Renal cortical epithelial cell (primary cell): ENCODE measurements at places on chromosomes 11 and 22.

DNA sequence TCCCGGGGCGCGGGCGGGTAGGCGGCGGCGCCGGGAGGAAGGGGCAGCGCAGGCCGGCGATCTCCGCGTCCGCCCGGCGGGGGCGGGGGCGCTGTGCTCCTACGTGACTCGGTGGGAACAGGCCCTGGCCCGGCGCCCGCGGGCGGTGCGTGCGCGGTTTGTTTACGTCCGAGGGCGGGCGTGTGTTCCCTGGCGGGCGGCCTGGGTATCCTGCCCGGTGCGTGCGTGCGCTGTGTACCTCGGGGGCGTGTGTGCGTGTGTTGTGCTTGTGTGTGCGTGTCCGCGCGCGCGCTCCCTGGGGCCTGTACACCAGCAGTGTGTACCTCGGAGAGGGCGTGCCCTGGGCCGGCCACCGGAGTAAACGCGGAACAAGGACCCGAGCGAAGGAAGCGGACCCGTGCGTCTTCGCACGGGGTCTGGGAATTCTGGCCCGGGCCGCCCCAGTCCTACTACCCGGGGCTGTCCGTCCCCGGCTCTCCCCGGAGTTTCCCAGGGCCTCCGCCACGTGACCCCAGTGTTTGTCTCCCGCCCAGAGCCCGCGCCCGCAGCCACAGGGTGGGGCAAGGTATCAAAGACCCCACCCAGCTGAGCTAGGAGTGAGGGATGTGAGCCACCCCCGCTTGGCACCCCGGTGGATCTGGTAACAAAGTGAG is 769 bp downstream of the MAFF start:
- DNase-seq = no peak

DNA sequence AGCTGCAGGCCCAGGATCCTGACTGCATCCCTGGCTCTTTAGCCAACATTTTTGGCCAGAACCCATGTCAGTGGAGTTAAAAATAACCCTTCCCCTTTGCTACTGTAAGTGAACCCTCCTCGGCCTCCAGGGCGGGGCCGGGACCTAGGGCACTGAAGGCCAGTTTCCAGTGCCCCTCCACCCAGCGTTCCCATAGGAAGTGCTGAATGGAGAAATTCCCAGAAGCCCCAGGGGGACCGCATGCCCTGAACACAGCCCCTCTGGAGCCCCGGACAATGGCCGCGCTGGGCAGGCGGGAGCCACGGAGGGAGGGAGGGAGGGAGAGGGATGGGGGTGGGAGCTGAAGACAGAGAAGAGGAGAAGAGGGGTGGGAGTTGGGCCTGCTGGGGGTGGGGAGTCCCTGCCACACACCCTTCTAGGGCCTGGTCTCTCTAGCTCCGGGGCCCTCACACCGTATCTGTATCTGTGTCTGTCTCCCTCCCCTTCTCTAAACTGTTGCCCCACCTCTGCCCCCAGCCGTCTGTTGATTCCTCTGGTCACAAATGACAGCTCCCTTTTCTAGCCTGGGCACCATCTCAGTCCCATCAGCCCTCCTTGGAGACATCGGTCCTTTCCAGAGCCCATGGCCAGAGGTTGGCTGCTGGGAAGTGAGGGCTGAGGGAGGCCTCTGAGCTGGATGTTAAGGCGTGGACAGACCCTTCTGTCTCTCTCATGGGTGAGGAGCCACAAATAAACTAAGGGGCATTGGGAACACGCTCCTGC is 10.9 kb downstream of the PDGFB start:
- no peak for DNase-seq

DNA sequence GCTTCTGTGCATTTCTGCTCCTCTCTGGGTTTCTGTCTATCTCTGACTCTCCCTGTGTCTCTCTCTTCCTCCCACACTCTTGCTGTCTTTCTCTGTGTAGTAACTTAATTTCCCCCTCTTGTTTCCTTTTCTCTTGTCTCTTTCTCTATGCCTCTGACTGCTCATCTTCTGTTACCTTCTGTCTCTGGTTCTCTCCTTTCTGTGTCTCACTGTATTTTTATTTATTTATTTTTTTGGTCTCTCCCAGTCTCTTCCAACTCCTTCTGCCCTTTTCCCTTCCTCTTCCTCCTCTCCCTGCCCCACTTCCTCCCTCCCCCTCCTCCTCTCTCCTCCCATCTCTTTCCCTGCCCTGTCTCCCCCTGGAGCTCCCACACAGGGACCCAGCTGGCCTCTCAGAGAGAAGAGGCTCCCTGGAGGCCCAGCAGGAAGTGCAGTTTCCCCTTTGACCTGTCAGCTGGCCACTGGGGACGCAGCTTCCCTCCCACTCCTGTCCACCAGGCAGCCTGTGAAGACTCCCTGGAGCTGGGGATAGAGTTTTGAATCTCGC is 38.3 kb upstream of the MYH9 start:
- DNase-seq = no peak

GRCh38 chr11:106427736-106428135 is 350.3 kb downstream of the AASDHPPT start:
- DNase-seq = no peak

DNA sequence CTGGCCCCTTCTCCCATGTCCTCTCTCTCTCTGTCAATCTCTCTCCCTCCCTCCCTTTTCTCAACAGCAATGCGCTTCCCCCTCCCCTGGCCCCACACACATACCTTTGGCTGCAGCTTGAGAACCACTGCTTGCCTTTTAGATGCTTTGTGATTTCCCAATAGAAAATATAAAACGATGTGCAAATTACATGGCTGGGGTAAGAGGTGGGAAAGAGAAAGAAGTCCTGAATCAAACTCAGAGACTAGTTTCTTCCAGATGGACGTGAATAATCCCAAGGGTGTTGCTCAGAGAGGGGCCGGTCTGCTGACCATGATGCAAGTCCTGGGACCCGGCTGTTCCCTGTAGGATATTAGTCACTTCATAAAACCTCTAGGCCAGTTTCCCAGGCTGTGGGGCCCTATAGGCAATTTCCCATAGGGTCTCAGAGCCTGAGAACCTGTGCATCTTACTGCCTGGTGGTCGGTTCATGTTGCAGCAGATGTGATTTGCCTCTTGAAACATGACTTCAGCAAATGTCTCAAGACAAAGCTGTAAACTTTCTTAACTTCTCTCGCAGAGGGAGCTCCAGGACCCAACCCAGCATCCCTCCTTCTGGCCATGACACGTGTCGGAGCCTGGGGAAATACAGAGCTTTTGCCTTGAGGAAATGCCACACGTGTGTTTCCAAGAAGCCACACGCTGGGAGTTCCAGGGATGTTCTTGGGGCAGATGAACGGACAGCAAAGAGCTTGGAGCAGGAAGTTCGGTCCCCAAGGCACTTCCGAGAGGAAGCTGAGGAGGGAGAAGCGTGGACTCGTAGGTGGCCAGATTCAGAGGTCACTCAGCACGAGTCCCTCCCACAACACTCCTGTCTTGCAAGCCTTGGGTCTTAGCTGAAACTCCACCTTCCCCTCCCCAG is 34.5 kb upstream of the ETS1 start:
- peak; percentile 67 for DNase-seq

- no peak for DNase-seq
These were observed 17.2 kb downstream of the CHADL start for GRCh38 chr22:41223535-41223934.

GRCh38 chr11:63670433-63671321 is 499 bp downstream of the ATL3 start:
- peak; percentile 32 for DNase-seq

- DNase-seq = no peak
These were observed 753.1 kb downstream of the TBC1D22A start for GRCh38 chr22:47515384-47516125.
